Stimulated activated CD4-positive, alpha-beta T cell treated with anti-CD3 and anti-CD28 coated beads, Interleukin-4, amount 100 ng/mL, for 4 hours (primary cell): ENCODE measurements at places on chromosomes 4 and X.

DNA sequence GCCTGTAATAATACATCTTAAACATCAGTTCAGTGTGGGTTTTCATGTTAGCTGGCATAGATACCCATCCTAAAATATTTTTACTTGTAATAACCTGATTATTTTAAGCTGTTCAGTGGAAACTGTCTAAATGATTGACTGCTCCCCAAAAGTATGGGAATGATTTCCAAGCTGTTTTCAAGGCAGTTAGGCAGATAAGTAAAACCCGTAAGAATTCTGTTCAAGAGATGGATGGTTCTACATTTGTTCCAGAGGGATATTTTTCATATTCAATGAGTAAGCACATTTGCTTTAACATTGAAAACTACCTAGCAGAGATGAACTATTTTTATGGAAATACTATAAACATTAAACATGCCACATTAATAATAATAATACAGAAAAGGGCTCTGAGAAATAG is 161.1 kb downstream of the UNC5C start:
- no peak for DNase-seq

DNA sequence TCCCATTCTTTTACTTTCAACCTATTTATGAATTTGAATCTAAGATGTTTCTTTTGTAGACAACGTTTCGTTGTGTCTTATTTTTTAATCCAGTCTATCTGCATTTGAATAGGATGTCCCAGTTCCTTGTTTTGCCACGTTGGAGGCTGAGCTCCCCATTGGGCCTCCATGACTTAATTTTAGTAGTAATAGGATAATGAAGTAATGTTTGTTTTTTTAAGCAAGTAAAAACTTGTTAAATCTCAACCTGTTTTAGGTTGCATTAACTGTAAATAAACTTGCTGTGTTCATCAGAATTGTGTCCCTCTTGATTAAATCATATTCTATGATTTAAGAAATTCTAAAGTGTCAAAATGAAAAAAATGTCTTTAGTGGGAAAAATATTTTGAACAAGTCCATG is 25.3 kb downstream of the SLAIN2 start:
- DNase-seq, result no peak

GRCh38 chrX:5295004-5295403 is 933.7 kb downstream of the NLGN4X start:
- DNase-seq, result no peak

GRCh38 chrX:110699109-110699508 is 96.5 kb downstream of the CHRDL1 start:
- no peak for DNase-seq

DNA sequence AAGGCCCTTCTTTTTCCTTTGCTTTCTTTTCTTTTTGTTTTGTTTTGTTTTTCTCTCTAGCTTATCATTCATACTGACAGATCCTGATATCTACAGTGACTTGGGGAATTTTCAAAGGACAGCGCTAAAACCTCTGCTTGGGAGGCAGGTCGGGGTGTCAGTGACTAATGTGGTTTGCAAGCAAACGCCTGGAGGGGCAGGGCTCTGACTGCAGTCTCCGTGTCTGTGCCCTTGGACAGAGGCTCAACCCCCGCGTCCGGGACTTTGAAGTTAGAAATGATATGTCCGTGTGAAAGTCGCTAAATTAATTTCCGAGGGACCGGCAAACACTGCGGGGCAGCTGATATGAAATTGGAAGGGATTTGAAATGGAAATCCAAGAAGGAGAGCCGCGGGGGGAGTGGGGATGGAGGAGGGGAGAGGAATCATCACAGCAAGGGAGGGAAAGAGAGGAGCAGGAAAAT is 312.4 kb downstream of the DHRSX start:
- no peak for DNase-seq

- no peak for DNase-seq
These were observed 302.6 kb downstream of the CBLL2 start for GRCh38 chrX:22575161-22575845.

DNA sequence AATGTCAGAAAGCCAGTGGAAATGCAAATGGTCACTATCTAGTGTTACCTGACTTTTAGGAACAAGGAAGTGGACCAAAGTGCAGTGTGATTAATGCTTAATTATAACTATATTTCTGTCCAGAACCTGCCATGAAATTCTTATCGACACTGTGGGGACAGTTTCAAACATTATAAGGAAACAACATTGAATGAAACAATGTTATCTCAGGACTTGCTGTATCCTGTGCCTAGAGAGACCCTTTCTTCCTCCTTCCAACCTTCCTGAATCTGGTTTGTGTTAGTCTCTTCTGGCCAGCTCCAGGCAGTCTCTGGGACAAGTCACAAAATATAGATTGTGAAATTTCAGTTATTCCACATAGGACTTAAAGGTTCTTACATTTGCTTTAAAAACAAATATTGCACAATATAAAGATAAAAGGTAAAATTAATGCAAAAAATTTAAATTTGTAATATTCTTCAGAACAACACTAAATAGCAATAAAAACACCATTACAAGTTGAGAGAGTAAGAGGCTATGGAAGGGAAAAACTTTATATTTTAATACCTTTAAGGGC is 203.4 kb downstream of the ZNF674 start:
- DNase-seq, result no peak

- DNase-seq, result no peak
These were observed 89.3 kb upstream of the KLF3 start for GRCh38 chr4:38574559-38575333.

- no peak for DNase-seq
These were observed 91.6 kb upstream of the STX18 start for GRCh38 chr4:4633431-4633830.

GRCh38 chr4:81516241-81516640 is 44.5 kb upstream of the RASGEF1B start:
- DNase-seq, result no peak

DNA sequence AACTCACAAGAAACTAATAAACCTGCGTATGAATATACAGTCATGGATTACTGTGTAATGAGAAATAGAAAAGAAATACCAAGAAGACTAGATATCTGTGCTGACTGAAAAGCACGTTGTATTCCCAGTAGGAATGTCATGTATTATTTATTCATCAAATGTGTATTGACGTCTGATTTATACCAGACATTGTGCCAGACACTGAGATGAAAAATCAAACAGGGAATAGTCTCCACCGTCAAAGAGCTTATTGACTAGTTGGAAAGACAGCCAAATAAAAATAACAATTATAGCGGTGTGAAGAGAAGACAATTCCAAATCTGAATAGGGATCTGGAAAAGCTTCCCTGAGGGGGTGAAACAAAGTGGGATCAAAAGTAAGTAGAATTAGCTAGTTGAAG is 687.6 kb downstream of the C4orf33 start:
- DNase-seq, result no peak

DNA sequence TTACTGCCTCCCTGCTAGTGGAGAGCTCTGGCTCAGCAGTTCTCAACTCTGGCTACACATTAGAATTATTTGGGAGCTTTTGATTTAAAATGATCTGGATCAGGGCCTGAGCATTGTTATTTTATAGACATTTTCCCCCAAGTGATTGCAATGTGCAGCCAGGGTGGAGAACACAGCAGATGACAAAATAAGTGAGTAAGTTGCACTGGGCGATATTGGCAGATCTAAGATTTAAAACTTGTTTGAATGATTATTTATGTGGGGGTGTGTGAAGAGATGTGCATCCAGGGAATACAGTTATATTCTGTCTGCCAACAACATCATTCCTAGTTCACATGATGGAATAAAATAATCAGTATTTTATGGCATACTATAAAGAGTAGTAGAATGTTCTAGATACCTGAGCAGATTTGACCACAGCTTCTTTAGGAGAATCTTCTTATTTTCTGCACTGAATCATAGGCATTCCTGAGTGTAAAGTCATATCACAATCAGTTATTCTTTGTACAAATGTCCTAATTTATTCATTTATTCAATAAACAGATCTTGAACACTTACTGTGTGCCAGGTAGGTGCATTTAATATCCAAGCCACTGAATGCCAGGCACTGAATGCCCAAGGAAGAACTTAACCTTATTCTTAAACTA is 123.9 kb downstream of the UCHL1 start:
- no peak for DNase-seq
